T-helper 2 cell (primary cell): ENCODE measurements at places on chromosomes 7 and 10.

- DNase-seq, result no peak
Measured at GRCh38 chr10:76218035-76218434, 786.6 kb downstream of the LRMDA start.

DNA sequence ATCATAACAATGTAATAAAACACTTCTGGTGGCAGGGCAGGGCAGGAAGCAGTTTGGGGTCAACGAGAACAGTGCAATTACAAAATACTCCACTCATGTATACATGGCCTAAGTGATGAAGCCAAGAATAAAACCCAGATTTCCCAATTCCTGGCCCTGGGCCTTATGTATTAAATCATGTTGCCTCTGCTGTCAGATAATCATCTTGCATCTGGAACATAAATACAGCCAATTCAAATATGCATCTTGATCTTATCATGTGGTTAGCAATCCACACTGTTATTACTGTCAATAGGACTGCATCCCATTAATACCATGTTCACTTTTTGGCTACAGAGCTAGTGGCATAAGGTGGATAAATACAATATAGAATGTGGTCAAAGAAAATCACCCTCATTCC is 186.5 kb upstream of the SLC25A13 start:
- no peak for DNase-seq

DNA sequence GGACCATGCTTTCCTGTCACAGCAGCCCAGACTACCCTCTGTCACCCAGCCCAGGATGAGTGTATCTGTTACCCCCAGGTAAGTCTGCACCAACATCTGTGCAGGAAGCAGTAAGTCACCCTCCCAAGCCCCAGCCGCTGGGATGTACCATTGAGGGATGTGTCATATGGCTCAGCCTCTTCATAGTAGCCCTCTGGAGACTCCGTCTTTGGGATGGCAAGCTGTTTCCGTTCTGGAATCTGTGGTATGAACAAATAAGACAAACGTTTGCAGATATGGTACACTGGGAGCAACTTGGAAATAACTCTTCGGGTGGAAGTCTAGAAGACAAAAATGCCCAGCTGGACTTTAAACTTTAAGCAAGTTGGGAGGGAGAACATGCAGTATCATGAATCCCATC is 81.3 kb downstream of the AFAP1L2 start:
- no peak for DNase-seq

- no peak for DNase-seq
Measured at GRCh38 chr7:31111109-31111451, 59.0 kb downstream of the ADCYAP1R1 start.

- no peak for DNase-seq
Measured at GRCh38 chr10:113278221-113278620, 274.6 kb upstream of the HABP2 start.

GRCh38 chr10:33981301-33981700 is 646.8 kb upstream of the NRP1 start:
- DNase-seq, result no peak

DNA sequence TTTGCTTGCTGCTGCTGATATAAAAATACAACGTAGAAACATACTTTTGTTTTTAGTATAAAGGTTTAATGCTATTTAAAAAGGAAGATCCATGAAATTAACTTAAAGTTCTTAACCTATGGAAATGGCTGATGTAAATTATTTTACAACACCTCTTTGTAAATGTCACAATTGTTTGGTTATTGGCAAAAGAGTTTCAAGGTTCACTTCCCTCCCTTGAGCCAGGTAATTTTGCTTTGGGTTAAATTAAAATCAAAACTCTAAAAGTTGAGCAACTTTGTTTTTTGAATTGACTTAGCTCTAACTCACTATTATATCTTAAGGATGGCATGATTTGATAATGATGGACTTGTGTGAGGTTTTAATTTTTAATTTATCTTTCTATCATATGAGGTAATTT is 39.2 kb upstream of the CYP2C18 start:
- no peak for DNase-seq

GRCh38 chr7:68800316-68800715 is 798.0 kb upstream of the AUTS2 start:
- DNase-seq, result no peak

- no peak for DNase-seq
Measured at GRCh38 chr7:135174941-135175340, 4.4 kb upstream of the CYREN start.

DNA sequence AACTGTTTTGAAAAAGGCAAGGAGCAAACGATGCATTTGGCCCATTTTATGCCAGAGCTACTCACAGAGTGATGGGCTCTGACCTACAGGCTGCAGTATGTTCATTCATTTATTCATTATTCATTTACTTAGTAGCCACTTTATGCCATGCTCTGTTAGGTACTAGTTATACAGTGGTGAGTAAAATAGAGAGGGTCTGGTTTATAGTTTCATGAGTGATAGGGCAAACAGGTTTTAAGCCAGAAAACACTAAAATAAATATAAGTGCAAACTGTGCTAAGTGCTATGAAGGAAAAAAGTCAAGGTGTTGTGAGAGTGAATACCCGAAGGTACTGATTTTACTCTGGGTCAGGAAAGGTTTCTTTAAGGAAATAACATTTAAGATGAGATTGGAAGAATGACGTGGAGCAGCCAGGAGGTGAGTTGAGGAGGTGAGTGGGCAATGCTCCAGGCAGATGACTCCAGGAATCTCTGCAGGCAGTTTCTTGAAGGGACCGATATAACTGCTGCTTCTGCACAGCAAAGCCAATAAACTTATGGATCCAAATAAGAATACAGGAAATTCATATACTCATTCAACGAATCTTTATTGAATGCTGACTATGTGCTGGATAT is 56.9 kb upstream of the FAM133B start:
- no peak for DNase-seq

DNA sequence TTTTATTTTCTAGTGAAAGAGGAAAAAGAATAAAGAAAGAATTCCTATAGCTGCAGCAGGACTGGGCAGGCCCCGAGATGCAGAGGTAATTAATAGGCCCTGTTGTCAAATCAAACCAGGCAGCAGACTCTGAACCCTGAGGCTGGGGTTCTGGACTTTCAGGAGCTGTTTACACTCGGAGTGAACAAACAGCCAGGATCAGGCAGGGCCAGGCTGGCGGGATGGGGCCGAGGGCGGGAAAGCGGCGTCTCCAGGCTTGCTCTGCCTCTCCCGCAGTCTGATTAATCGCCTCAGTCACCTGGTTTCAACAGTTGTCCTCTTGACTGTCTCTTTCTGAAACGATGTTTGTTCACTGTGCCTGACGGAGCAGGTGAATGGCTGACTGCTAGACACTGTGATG is 675.4 kb upstream of the FOXK1 start:
- DNase-seq, result no peak

GRCh38 chr10:92923416-92923815 is 75.1 kb downstream of the EXOC6 start:
- no peak for DNase-seq

DNA sequence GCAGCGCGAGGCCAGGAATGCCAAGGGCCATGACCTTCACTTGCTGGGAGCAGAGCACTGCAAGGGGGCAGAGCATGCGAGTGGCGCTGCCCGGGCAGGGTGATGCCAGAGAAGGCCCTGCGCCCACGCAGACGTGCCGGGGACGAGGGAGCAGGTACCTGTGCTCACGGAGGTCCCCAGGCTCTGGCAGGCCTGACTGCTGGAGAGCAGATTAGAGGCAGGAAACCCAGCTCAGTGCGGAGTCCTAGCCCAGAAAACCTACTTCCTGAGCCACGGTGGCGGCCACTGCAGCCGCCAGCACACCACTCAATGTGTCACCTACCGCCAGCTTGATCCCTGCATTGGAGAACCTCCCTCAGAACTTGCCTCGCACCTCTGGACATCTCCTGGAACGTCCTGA is 148.4 kb downstream of the MAD1L1 start:
- peak; percentile 25 for DNase-seq

DNA sequence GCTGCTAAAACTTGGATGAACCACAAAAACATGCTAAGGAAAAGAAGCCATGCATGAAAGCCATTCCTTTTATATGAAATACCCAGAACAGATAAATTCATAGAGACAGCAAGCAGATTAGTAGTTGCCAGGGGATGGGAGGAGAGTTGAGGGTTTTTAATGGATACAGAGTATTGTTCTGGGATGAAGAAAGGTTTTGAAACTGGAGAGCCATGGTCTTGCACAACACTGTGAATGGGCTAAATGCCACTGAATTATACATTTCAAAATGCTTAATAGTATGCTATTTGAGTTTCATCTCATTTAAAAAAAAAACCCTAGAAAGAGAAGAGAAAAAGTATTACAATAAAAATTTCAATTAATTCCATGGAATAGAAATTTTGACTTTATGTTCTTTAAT is 154.3 kb downstream of the GNAT3 start:
- DNase-seq, result no peak

DNA sequence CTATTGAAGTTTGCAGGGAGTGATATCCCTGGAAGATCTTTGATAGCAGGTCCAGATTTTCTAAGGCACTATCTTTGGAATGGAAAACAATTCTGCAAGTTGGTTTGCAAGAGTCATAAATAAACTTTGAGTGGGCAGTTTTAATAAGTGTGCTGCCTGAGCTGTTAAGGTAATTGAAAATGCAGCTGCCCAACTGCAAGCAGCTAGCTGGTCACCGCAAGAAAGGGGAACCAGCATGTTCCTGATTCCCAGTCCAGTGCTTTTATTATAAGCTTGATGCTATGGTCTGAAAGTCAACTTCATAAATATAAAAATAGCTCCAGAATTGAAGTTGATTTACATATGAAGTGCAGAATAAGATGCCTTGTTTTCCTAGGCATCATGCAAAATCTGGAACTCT is 308.4 kb downstream of the ZNF248 start:
- no peak for DNase-seq

DNA sequence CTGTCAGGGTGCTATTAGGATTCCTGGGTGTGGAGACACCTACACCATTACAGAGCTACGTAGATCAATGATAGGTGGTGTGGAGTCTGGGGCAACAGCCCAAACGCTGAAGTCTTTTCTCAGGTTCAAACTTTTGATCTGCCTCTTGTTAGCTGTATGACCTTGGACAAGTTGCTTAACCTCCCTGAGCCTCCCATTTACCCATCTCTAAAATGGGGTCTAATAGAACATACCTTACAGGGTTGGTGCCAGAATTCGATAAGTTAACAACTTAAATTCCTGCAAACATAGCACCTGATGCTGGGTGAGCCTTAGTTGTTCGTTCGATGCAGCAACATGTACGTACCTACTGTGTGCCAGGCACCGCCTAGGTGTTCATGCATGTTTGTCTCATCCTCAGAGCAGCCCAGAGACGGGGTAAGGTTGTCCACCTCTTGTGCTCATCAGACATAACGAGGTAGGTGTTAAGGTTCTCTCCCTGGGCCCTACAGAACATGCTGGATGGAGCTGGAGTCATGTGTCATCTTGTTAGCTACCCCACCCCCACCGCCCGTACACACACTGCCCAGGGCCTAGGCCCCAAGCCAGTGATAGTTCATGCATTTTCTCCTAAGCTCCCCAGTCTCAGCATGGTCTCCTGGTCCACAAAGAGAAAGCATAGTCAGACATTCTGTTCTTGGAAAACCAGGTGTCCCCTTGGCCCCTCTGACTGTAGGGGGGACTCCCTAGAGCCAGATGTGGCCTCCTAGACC is 41.0 kb upstream of the SLC29A3 start:
- DNase-seq, result no peak

- no peak for DNase-seq
Measured at GRCh38 chr7:86914551-86914950, 144.9 kb downstream of the ELAPOR2 start.

GRCh38 chr7:135719688-135720087 is 8.3 kb downstream of the SLC13A4 start:
- no peak for DNase-seq

GRCh38 chr10:65534771-65535170 is 1391.1 kb upstream of the LRRTM3 start:
- DNase-seq, result no peak

DNA sequence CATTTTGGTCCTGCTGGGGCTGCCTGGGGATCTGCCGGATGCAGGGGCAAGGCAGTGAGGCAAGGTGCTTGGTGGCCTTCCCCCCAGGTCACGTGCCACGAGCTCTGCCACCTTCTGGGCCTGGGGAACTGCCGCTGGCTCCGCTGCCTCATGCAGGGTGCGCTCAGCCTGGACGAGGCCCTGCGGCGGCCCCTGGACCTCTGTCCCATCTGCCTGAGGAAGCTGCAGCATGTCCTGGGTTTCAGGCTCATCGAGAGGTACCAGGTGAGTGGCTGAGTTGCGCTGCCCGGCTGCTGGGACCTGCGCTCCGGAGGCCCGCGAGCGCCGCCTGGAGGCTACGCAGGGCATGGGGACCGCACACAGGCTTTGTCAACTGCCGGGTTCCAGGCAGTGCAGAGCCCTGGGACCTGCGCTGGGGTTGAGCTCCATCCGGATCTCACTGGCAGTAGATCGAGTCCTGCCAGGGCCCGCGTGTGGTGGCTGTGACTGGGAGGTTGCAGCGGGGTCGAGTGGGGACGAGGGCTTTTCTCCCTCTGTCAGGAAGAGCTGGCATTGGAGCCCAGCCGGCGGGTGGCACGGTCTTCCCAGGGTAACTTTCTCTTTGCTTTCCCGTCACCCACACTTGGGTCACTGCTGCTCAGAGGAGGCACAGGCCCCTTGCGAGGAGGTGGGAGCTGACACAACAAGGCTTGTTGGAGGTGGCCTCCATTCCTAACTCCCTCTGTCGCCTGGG is 21.7 kb downstream of the AMZ1 start:
- peak; percentile 66 for DNase-seq

- no peak for DNase-seq
Measured at GRCh38 chr7:40535678-40536077, 400.9 kb downstream of the SUGCT start.

DNA sequence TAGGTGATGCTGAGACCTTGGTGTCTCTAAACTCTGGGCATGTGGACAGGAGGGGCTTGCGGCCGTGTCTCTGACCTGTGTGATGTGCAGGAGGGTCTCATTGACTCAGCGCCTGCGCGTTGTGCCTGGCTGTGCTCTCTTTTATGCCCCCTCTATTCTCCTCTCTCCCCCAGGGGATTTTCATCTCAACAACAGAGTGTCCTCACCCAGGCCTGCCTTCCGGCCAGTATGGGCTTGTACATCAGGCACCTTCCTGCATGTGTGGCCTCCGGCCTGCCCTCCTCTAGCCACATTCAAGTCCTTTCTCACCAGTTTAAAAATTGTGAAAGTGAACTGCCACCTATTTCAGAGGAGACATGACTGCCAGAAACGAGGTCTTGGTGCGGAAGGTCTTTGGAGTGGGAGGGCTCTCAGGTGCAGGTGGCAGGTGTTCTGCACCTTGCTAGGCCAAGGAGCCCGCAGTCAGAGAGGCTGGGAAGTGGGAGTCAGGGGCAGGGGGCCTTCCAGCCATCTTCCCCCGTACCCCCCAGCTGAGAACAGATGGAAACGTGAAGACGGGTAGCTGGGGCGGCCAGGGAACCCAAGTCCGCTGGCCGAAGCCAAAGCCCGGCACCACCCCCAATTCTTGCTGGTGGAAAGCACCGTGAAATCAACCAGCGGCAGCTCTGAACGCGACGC is 531 bp upstream of the INTS15 start:
- DNase-seq, result no peak

DNA sequence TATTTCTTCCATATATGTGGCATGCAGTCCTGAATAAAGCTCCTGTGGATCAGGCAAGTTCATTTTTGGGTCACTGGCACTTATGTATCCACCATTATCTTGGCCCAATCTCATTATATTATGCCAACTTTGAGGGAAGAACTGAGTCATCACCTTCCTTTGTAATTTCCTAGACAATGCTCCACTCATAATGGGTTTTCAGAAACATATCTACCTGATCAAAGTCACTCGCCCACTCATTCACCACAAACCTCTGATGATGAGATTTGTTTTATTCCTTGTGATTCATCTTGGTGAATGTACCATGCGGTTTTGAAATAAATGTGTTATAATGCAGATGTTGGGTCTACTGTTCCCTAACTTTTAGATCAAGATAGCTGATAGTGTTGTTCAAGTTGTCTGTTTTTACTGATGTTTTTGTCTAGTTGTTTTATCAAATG is 525.8 kb downstream of the KIF20B start:
- peak; percentile 77 for DNase-seq

- DNase-seq, result no peak
Measured at GRCh38 chr10:21670391-21670790, 136.4 kb downstream of the MLLT10 start.
